ENCODE measurements at places on chromosomes 6 and 20. TPM values are rescaled to one million over a fixed set of nuclear protein-coding genes. Genes with fewer than 3 reads are reported as not detected.

DNA sequence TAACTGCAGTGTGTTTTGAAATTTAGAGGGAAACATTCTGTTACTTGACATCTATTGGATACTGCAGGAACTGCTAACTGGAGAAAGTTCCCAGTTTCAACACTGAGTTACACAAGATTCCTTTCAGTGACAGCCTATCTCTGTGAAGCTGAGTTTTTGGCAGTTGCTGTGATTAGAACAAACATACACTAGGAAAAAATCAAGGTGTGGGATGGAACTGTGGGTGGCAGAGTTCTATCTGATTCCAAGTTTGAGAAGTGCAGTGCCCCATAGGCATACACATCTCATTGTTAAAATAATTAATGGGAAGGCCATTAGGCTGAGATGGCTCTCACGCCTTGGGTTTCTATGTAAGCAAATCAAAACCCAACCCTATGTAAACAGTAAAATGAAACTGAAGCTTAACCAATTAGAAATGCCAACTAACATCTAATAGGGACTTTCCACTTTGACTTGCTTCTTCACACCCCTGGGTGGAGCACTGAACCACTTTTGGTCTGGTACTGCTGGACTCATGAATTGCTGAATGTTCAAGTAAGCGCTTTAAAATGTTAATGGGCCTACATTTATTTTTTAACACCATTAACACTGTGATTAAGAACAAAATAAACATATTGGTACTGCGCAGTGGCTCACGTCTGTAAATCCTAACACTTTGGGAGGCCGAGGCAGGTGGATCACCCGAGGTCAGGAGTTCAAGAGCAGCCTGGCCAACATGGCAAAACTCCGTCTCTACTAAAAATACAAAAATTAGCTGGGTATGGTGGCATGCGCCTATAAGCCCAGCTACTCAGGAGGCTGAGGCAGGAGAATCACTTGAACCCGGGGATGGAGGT is 55.2 kb upstream of the TBC1D7 start:
- no peak overlapping the region for H3K4me3 ChIP-seq
- H3K4me1 ChIP-seq = peaks cover 6% of the 10 kb centered on the region
- no peak overlapping the region for H3K27ac ChIP-seq
- H3K27me3 ChIP-seq = no peaks in the 10 kb centered on the region

- H3K36me3 ChIP-seq = peaks cover 4% of the 10 kb centered on the region
- H3K27me3 ChIP-seq = no peaks in the 10 kb centered on the region
- H3K4me3 ChIP-seq = no peak overlapping the region
These were observed 63.0 kb downstream of the CHMP4B start for GRCh38 chr20:33874129-33874528.

- no peak for DNase-seq
- no peak overlapping the region for H3K27ac ChIP-seq
- no peak overlapping the region for H3K4me3 ChIP-seq
- H3K36me3 ChIP-seq = no peaks in the 10 kb centered on the region
- H3K27me3 ChIP-seq = peaks cover 39% of the 10 kb centered on the region
- peaks cover 4% of the 10 kb centered on the region for H3K4me1 ChIP-seq
These were observed 147.4 kb downstream of the ALDH8A1 start for GRCh38 chr6:134802426-134803058.

DNA sequence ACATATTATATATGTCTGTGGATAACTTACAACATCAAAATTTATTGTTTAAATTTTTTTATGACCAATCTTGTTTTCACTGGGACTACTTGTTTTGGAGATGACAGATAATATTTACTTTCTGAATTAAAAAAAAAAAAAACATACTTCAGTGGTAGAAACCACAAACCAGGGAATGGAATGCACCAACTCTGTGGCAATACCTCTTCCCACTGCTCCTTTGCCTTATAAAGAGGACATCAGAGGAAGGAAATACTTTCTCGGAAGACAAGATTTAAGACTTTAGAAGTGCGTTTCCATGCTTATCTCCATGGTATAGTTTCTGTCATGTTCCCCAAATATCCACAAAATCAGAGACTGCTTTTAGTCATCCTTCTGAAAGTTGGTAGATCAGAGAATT is 1241.1 kb upstream of the EYS start:
- no peaks in the 10 kb centered on the region for H3K36me3 ChIP-seq
- H3K4me1 ChIP-seq = no peaks in the 10 kb centered on the region
- H3K27me3 ChIP-seq = no peaks in the 10 kb centered on the region
- no peak overlapping the region for H3K4me3 ChIP-seq

ASXL1 gene
- total RNA-seq = 207 TPM

Measured in T-helper 17 cell (primary cell).